AG09319 (cell line): ENCODE measurements at places on chromosomes 6 and 20.

GRCh38 chr6:136086686-136087085 is 163.4 kb downstream of the MTFR2 start:
- no peak for DNase-seq

- no peak for DNase-seq
These were observed 722.4 kb downstream of the GRIK2 start for GRCh38 chr6:102115911-102116310.

GRCh38 chr20:24134284-24134683 is 145.7 kb upstream of the GGTLC1 start:
- no peak for DNase-seq

GRCh38 chr20:13349235-13349604 is 128.1 kb downstream of the ISM1 start:
- no peak for DNase-seq

DNA sequence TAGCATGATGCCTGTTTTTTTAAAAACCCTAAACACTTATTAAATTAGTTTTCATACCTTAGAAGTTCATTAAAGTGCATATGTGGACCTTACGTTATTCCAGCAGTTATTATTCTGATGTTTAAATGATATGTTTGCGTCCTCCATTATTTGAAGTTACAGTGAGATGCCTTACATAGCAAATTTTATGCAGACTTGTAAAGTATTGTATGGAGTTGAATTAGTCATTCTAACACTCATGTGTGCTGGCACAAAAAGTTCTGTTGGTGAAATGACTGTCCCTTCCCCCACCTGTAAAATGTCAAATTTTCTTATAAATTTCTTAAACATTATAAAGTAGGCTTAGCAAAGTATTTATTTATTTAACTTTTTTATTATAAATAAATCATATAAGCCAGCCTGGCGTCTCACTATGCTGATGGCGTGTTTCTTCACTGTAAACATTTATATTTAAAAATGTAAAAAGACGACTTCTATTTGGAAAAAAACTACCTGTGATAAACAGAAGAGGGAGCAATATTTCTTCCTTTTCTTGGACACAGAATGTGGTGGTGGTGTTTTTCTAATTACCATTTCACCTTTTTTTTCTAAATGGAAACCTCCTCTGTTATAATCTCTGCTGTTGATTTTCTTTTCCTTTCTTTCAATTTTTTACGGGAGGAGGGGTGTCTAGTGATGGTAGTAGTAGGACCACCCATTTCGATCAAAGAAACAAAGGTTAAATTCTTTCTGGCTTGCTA is 155.4 kb downstream of the RFPL4B start:
- no peak for DNase-seq

GRCh38 chr6:125356884-125357283 is 55.1 kb upstream of the HDDC2 start:
- DNase-seq = no peak

- DNase-seq = no peak
These were observed 396.4 kb downstream of the BCKDHB start for GRCh38 chr6:80502871-80503270.

GRCh38 chr20:20136313-20136712 is 84.0 kb downstream of the CFAP61 start:
- DNase-seq = no peak

DNA sequence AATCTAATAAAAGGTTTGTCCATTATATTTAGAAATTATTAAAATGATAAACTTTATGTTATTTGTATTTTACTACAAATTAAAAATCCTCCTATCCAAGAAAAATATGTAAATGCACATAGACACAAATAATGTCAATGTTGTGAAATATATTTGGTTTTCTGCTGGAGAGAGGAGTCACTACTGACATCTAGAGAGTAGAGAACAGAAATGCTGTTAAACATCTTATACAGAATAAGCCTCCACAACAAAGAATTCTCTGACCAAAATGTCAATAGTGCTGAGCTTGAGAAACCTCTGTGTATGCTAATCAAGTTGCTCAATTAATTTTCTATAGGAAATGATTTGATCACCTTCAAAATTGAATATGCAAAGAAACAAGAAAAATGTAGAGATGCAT is 12.4 kb downstream of the HTR1B start:
- no peak for DNase-seq

DNA sequence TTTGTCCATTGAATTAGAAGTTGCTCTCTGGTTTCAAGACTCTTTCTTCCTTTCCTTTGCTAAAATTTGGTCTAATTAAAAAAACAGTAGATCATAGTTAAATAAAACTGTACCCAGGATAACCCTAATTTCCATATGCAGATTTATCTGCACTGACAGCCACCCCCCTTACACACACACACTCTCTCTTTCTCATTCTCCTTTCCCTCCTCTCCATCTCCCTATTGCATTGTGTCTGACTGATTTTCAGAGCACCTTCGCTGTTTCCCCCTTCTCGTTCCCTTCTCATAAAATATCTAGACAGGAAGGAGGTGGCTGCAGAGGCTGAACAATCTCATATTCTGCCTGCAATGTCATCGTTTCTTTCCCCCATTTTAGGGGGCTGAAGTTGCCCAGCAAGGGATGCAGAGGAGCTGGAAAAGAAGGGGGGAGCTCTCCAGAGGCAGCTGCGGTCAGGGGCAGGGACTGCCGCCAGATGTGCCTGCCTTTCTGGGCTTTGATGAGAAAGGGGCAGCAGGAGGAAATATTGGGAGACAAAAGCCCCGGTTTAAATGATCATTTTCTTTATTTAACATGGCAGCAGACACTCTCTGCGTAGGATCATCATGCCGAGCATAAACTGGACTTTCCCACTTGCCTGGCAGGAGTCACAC is 22.5 kb upstream of the MMS22L start:
- no peak for DNase-seq

GRCh38 chr20:62010551-62011402 is 54.9 kb downstream of the TAF4 start:
- no peak for DNase-seq

DNA sequence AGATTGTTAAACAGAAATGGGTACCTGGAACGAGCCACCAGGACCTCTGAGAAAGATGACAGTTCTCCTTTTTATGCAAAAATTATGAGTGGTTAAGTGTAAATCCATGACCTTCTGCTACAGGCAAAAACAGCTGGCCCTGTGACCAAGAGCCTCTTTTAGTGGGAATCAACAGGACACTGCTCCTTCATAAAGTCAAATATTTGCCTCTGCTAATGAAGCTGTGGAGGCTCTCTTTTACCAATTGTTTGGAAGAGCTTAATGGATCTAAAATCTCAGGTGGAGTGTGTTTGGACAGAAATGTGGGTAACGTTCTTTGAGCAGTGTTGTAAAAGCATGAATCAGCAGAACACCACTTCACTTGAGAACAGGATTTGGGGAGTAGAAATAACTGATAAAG is 117.5 kb upstream of the PCSK2 start:
- DNase-seq = no peak

DNA sequence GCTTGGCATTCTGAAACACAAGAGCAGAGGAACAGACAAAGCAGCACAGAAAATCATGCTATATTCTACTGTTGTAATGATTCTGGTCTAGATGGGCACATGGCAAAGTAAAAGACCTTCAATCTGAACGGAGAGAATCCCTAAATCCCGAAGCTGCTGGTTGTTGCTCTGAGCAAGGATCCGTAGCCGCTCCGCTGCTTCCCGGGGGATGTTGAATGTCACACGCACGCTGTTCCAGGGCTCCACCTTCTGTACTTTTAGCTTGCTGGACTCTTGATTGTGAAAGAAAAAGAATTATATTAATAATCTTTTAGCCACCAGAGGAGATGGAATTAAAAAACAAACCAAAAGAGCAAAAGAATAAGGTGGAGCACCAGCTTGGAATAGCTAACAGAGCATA is 49.3 kb downstream of the NCOA6 start:
- DNase-seq = no peak

GRCh38 chr6:45438849-45439406 is 61.2 kb upstream of the SUPT3H start:
- no peak for DNase-seq

GRCh38 chr6:122372647-122373046 is 26.8 kb upstream of the HSF2 start:
- no peak for DNase-seq

DNA sequence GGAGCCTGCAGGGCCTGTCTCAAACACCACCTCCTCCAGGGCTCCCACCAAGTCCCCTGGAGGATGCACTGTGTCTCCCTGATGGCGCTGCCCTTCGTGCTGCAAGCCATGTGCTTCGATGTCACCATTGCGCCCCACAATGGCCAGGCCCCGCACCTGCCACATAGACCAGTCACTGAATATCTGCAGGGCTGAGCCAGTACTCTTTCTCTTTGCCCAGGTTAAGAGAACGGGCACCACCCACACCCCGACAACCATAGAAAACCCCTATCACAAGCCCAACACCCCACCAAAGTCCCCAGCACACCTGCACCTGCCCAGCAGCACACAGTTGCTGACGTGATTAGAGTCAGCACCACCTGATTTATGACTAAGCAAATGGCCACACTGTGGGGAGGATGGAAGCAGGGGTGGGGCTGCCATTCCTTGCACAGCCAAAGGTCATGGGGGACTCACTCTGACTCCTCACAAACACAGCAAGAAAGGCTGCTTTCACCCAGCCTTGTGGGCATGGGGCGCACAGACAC is 104.3 kb downstream of the SLC23A2 start:
- no peak for DNase-seq

GRCh38 chr20:11043001-11043400 is 369.2 kb upstream of the JAG1 start:
- no peak for DNase-seq

GRCh38 chr20:8309634-8310033 is 177.6 kb downstream of the PLCB1 start:
- no peak for DNase-seq

DNA sequence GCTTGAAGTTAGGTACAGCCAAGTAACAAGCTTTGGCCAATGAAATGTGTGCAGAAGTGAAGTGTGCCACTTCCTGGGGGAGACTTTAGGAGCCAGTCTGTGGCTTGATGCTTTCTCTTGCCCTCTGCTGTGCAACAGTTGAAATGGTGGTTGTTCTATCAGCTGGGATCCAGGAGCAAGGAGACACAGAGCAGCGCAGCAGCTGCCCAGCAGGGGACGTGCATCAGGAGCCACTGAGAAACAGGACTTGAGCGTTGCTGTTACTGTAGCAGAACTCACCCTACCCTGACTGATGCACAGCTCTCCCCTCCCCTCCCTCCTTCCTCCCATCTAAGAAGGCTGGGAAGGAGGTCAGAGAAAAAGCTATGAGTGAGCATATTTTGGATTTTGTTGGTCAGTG is 18.9 kb upstream of the CCN5 start:
- DNase-seq = no peak
